ENCODE measurements at places on chromosomes 2 and 18.

DNA sequence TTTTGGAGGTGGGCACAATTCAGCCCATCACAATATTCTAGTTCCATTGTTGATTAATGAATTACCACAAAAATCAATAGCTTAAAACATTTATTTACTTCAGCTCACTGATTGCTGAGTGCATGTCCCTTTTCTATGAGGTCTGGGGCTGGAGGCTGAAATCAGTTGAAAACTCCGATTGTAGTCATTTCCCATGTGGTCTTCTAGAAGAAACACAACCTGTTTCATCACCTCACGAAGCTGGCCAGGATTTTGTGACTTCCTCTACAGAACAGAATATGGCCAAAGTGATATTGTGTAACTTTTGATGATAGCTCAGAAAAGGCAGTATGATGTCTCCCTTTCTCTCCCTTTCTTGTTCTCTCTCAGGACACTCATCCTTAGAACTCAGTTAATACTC lies 44.1 kb upstream of the CYRIA start:
- DNase-seq = no peak

DNA sequence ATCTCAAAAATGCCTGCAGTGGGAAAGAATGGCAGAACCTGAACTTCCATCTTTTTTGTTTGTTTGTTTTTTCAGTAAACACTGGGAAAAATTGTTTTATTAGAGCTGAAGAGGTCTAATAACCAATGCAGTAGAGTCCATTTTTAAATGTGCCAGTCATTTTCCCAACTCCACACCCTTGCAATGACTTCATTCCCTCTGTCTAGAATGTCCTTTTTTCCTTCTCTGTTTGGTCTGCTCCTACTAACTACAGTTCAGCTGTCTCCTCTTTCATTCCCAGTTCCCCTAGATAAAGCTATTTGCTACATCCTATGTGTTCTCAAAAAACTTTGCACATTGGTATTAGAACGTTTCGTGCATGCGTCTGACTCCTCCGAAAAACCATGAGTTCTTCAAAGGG lies 9.3 kb upstream of the RAPH1 start:
- DNase-seq = no peak

DNA sequence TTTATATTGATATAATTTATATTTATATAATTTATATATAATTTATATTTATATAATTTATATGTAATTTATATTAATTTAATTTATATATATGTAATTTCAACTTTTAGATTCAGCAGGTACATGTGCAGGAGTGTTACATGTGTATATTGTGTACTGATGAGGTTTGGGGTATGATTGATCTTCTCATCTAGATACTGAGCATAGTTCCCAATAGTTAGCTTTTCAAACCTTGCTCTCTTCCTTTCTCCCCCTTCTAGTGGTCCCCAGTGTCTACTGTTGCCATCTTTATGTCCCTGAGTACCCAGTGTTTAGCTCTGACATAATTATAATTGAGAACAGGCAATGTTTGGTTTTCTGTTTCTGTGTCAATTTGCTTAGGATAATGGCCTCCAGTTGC lies 1335.3 kb upstream of the CDH2 start:
- no peak for DNase-seq

DNA sequence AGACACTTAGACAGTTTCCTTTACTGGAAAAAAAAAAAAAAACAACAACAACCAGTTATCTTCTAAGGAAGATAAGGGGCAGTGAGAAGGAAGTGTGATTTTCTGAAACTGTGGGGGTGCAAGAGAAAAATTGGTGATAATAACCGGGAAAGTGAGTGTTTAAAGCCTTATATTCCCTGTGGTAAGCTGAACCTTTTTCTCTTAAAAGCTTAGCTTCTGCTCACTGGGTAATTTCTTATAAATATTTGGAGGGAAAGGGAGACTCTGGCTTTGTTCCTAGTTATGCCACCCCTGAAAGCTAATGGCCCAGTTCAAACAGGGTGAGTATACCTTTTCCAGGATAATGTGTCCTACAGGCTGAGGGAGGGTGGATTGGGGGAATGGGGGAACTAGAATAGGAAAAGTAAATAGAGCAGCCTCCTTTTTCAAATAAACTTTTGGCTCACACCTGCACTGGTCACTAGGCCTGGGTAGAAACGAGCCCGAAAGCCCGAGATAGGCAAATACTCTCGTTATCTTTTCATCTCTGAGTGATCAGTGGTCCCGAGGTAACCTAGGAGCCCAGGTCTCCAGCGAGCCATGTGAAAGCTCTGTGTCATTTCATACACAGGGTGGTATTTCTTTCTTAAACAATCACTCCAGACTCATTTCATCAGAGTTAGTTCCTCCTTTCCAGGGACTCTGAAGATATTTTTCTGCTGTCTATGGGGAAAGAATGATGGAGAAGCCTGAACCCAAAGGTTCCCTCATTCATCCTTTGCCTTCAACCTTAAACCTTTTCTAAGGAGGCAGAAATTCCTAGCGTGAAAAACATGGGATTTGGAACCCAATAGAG lies 15.5 kb upstream of the SRBD1 start:
- DNase-seq = no peak

DNA sequence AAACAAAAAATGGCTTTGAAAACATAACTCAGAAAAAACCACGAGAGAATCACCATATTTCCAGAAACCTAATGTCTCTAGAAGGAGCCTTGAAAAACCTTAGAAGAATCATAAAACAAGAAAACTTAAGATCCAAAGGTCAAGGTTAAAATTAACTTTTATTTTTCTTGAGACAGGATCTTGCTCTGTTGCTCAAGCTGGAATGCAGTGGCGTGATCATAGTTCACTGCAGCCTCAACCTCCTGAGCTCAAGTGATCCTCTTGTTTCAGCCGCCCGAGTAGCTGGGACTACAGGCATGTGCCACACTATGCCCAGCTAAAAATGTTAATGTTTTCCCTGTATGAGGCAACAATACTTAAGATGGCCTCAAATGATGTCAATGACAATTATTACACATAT lies 254.2 kb upstream of the SESTD1 start:
- no peak for DNase-seq

DNA sequence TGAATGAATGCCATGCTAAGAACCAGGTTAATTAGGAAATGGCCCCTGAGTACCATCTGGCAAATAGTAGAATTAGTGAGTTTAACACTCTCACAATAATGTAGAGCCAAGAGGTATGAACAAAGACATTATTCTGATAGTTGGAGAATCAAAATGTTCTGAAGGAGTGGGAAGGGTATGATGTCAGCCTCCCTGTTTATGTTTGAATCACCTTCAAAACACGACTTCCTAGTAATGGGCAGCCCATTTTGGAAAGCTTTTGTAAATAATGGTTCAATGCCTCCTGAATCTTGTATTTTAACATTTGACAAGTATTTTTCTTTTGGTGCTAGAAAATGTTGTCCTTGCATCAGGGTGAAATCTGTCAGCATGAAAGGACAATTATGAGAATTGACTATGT lies 108.3 kb downstream of the DSEL start:
- no peak for DNase-seq

- DNase-seq = no peak
Observed at GRCh38 chr18:52670896-52671295, 330.9 kb downstream of the DCC start.

DNA sequence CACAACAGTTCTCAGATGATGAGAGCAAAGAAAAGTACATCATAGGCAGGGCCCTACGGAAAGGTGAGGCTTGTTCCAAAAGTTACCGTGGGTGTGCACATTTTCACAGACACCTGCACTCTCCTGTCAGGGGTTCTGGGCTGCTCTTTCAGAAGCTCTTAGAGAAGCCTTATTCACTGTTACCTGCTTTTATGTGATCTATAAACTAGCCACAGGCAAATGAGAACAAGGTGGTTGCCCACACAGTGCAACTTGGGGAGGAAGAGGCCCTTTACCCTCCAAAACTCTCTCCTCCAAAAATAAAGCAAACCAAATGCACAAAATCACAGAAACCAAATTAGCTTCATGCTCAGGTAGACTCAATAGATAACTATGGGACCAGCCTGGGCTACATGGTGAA lies 11.1 kb upstream of the CUL3 start:
- no peak for DNase-seq

DNA sequence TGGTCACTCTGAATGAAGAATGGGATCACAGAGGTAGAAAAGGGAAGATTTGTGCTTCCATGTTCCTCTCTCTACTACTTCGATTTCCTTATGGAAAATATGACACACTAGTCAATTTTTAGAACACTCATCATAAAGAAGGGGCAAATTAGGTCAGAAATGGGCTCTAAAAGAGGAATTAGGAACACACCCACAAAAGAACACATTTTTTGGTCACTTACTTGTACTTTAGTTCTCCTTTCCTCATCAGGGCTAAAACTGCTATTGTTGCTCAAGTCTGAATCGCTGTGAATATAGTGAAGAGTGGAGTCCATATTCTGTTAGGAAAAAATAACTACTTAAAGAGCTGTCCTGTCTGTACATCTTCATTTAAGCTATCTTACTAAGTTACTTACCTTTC lies 52.6 kb downstream of the PPP4R1 start:
- DNase-seq = no peak

DNA sequence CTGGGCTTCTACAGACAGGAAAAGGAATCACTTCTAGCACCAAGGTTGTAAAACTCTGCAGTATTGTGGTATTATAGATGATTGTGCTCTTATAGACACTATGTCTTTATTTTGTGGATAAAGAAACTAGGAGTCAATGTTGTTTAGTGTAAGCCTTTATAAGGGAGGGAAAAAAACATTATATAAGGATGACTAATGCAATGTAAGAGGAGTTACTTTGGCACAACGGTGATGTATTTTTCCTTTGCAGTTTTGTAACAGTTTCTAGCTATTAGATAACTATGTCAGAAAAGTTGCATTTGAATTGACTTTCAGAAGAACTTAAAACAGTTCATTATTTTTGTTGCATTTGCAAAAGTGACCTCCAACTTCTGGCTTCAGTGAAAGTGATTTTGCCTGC lies 545.4 kb downstream of the CCDC85A start:
- DNase-seq = no peak

GRCh38 chr2:135987441-135987840 lies 2.0 kb upstream of the DARS1 start:
- DNase-seq = no peak

GRCh38 chr18:52325997-52326396 lies 14.0 kb upstream of the DCC start:
- no peak for DNase-seq

- no peak for DNase-seq
Observed at GRCh38 chr2:121949271-121949670, 193.8 kb downstream of the TSN start.

Measured in stimulated activated CD8-positive, alpha-beta memory T cell treated with anti-CD3 and anti-CD28 coated beads, Interleukin-4, amount 100 ng/mL, for 24 hours (primary cell).